NCI-H1092 (cell line): ENCODE measurements at places on chromosomes 13 and 19.

- no peak for DNase-seq
Measured at GRCh38 chr19:58332697-58333096, 5.9 kb downstream of the ZSCAN22 start.

DNA sequence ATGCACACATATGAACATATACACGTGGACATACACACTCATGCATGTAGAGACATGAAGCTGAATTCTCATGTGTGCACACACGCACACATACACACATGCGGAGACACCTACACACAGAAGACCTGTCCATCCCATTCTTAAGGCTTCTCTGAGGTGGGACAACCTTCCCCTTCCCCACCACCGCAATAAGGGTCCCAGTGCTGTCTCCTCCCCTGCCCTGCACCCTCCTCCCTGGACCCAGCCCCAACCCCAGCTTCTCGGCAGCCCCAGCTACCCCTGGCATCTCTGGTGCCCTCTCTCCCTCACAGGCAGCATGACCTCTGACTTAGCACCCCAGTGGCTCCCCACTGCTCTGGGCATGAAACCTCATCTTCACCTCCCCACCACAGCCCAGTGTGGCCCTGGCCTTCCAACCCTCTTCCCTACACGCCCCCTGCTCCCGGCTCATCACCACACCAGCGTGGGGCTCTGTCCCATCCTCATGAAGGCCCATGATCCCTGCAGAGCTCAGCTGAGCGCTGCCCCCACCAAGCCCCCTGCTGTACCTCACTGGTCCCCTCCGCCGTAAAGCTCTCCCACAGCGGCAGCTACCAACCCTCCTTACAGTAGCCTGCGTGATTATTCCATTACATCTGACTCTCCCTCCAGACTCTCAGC is 204.1 kb upstream of the ZNF536 start:
- DNase-seq = no peak

DNA sequence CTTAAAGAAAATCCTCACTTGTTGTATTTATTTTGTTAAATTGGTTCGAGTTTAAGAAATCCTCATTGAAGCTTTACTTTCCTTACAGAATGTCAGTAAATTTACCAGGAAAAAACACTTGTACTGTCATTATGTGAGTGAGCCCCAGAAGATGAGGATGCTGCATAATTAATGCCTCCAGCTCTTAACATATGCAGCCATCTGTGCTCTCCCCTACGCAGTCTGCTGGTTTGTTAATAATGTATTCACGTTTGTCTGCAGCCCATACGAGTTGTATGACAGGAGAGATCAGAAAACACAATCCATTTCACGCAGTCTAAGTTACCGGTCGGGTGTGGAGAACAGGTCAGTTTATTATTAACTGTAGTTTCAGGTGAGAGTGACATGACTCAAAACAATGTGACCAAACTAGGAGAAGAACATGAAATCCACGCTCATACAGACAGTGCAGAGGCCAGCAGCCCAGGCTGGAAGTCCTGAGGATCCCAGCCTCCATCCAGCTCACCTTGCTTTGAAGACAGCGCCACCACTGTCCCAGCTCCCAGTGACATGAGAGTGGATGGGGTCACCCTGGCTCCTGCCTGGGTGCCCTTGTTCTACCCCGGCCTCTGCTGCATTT is 19.8 kb upstream of the ATP11A start:
- no peak for DNase-seq

DNA sequence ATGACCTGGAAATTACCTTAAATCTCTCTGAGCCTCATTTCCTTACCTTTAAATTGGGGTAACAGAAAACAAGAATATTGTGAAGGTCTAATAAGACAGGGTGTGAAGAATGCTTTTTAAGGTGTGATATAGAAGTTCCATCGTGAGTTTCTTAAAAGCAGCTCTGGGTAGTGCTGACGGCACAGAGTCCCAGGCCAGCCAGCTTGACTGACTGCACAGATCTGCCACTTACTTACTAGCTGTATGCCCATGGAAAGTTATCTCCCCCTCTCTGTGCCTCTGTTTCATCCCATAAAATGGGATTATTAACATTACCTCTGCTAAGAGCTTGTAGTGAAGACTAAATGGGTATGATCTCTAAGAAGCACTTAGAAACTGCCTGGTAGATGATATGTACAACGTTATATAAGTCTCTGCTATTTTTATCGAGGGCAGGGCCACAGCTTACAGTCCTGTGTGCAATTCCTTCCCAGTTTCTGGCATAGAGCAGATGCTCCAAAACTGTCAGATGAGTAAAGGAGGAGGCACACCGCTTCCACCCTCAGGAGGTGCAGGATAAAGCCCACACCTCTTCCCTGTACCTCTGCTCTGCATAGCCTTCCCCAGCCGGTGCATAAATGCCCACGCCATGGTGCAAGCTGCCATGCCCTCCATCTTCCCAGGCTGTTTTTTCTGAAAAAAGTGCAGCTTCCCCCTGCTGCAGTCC is 99.6 kb downstream of the MBNL2 start:
- DNase-seq = no peak

- no peak for DNase-seq
Measured at GRCh38 chr19:24101459-24102115, 14.6 kb downstream of the ZNF254 start.

- no peak for DNase-seq
Measured at GRCh38 chr19:17406046-17406886, 836 bp upstream of the BST2 start.

DNA sequence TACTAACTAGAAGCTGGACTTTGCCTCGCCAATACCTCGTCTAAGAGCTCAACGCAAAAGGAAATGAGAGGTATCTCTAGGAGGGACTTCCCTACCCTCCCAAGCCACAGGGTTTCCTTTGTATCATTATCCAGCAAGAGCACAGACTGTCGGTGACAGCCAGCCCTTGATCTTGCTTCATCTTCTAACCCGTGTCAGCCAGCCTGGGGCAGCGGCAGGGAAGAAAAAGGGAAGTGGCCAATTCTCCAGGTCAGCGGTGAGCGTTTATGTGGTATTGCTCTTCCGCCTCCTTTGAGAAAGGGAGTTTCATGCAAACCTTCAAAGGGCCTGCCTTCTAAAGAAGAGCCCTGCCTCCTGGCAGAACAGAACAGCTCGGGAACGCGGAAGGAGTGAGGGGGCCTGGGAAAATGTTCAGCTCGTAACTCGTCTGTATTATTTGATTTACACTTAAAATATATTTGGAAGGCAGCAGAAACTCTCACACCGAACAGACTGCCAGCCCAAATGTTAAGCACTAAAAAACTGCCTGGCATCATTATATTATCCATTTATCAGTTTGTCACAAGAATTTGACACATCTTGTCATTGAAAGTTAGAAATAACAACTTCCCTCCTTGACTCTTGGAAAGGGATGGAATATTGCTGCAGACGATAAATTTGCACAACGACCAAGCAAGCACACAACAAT is 41.8 kb downstream of the EFNB2 start:
- no peak for DNase-seq

DNA sequence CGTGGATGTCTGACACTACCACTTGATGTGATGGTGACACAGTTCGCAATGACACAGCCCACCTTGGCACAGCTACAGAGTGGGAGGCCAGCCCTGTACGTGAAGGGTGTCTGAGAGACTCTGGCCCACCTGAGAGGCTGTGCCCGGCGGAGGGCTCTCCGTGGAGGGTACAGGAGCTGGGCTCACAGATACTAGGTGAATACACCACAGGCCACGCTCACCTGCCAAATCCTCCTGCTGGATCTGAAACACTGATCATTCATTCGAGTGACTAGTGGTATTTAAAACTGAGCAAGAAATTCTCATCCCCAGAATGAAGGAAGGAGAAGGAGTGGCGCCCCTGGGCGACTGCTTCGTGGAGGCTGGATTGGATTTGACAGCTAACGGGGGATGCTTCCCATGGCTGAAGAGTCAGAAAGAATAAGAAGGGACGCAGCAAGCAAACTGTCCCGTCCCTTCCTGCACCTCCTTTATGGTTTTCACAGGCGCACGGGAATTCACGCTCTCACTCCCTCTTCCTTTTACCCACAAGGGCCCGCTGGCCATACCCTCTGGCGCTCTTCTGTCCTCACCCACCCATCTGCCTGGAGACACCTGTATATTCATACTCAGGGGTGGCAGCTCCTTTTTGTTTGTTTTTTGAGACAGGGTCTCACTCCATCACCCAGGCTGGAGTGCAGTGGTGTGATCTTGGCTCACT is 25.0 kb downstream of the CEBPG start:
- DNase-seq = no peak

DNA sequence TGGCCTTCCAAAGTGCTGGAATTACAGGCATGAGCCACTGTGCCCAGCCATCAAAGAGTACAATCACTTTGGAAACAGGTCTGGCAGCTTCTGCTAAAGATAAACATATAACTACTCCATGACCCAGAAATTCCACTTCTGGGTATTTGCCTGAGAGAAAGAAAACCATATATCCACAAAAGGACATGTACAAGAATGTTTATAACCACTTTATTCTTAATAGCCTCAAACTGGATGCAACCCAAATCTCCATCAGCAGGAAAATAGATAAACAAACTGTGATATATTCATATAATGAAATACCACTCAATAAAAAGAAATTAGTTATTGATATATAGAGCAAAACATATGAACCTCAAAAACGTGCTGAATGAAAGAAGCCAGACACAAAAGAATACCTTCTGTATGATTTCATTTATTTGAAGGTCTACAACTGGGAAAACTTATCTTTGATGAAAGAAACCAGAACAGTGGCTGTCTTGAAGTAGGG is 40.5 kb downstream of the TEX26 start:
- no peak for DNase-seq

GRCh38 chr13:48319531-48320398 is 16.2 kb downstream of the RB1 start:
- DNase-seq = no peak

- DNase-seq = no peak
Measured at GRCh38 chr19:48578891-48579290, 26.9 kb downstream of the SULT2B1 start.

DNA sequence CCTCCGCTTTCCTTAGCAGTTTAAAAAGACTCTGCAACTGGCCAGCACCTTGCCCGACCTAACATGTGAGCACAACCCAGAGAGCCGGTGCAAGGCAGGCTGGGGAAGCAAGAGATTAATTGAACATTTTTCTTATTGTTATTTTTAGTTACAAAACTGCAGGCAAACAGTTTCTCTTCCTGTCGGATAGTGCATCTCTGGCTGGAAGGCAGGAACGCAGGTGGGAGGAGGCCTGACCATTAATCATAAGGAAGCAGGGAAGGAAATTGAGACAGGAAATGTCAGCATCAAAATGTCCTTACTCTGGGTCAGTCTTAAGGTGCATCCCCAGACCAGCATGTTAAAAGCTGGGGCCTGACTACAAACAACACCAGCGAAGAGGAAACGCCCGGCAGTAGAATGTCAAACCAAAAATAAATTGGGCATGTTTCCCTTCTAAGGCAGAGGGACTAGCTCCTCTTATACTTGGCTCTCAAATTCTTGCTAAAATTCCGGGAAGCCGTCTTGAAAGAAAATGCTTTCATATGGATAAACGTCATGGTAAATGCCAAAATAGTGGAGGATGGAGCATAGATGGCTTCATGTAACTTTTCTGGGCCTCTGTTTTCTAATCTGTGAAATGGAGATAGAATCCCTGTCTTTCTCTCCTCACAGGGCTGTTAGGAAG is 226.8 kb downstream of the RAP2A start:
- no peak for DNase-seq

GRCh38 chr13:108897955-108898354 is 268.5 kb downstream of the MYO16 start:
- no peak for DNase-seq

- DNase-seq = no peak
Measured at GRCh38 chr19:12938779-12939601, 581 bp downstream of the CALR start.

GRCh38 chr19:12000152-12000981 is 35.1 kb downstream of the ZNF433 start:
- DNase-seq = no peak

DNA sequence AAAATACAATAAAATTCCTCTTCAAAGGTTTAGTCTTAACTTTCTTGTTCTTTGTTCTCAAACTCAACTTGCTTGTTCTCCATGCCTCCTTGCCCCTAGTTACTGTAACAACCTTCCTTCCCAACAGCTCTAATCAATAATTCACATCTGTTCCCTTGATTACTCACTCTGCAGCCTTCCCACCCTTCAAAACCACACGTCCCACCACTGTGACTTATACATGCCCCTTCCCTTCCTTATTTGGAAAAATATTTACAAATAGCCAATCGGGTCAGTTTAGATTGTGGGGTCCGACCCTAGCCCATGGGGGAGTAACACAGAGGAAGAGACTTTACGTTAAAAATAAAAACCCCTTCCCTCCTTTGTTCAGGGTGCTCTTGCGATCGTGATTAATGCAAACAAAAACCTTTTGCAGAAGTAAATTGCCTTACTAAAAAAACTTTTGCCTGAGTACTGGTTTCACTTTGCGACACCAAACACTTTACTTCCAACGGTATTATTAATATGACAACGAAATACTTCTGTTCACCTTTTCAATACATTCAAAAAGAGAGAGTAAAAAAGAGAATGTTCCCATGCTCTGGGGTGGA is 512 bp upstream of the ZNF93 start:
- no peak for DNase-seq

DNA sequence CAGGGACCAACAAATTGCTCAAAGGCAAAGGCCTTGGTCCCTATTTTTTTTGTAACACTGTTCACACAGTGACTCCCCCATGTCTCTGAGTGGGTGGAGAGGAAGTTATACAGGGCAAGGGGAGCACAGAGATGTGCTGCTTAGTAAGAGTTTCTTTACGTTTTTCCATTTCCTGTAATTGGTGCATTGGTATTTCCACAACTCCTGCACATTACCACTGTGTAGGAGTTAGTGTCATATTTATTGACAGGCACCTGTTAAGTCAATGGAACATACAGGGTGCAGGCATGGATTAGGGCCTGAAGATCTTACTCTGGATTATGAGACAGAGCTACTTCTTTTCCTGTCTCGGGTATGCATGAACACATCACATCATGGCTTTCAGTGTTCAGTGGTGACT is 45.2 kb downstream of the SOX21 start:
- DNase-seq = no peak

DNA sequence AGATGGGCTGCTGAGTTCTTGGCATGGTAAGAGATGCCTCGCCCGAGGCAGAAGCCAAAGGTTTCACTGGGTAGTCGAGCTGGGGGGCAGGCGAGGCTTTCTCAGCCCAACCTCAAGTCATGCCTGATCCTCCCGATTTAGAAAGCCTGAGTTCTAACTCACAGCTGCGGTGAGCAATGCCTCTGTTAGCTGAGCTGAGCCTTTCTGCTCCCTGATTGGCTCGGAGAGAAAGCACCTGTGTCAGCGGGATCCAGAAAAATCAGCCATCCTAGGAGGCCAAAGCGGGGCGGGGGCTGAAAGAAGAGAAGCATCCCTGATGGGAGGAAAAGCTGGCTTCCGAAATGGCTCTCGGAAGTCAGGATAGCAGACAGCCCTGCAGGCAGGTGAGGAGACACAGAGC is 44.7 kb downstream of the CACNA1A start:
- DNase-seq = no peak

- DNase-seq = no peak
Measured at GRCh38 chr19:18878858-18879578, 16.9 kb downstream of the CERS1 start.

GRCh38 chr13:101881593-101881992 is 429.1 kb downstream of the ITGBL1 start:
- no peak for DNase-seq
